Stimulated activated CD8-positive, alpha-beta memory T cell treated with anti-CD3 and anti-CD28 coated beads, Interleukin-12 subunit alpha, Interleukin-12 subunit beta, amount 100 ng/mL, for 4 hours (primary cell): ENCODE measurements at places on chromosomes 16 and 17.

GRCh38 chr16:56414366-56414765, 11.0 kb downstream of the AMFR start:
- no peak for DNase-seq

- DNase-seq, result no peak
Observed at GRCh38 chr16:77430787-77431585, 3.8 kb downstream of the ADAMTS18 start.

GRCh38 chr16:56610609-56611111, 2.3 kb downstream of the MT2A start:
- no peak for DNase-seq

DNA sequence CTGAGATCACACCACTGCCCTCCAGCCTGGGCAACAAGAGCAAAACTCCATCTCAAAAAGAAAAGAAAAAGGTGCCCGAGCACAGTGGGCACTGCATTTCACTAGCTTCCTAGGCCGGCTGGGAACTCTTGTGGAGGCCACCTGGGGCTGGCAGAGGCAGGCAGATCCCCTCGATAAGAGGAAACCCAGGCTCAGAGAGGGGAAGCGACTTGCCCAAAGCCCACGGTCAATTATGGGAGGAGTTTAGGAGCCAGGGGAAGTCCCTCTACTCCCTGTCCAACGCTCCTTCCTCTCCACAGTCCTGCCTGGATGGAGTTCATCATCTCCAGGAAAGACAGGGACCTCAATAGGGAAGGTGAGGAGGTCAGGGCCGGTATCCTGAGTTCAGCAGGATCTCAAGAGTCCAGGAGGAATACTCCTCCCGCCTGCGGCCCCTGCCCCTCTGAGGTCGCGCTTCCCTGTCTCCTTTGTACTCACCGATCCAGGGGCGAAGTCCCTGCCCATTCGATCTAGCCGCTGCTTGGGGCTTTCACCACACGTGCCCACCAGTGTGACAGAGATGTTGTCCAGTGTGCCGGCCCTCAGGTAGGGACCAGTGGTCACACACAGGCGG, 841 bp downstream of the ALOXE3 start:
- no peak for DNase-seq

- DNase-seq, result no peak
Observed at GRCh38 chr17:64147110-64148016, 17.4 kb upstream of the ERN1 start.

GRCh38 chr17:79045842-79046196, 21.9 kb downstream of the C1QTNF1 start:
- DNase-seq, result peak; percentile 25

DNA sequence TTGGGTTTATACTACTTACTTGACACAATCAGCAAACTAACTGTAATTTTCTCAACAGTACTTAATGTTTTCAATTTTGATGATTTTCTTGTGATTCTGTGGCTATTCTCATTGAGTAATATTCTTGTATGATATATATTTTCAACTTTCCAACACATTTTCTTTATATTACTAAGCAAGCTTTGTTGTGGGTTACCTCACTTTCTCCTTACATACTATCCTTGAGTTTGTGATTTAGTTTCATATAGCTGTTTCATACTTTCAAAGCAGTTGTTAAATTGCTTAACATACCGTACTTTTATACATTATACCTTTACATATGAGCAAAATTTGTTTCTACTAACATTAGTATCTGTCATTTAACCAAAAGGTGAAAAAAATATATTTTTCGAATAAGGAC, 197.1 kb downstream of the BCAS3 start:
- no peak for DNase-seq

DNA sequence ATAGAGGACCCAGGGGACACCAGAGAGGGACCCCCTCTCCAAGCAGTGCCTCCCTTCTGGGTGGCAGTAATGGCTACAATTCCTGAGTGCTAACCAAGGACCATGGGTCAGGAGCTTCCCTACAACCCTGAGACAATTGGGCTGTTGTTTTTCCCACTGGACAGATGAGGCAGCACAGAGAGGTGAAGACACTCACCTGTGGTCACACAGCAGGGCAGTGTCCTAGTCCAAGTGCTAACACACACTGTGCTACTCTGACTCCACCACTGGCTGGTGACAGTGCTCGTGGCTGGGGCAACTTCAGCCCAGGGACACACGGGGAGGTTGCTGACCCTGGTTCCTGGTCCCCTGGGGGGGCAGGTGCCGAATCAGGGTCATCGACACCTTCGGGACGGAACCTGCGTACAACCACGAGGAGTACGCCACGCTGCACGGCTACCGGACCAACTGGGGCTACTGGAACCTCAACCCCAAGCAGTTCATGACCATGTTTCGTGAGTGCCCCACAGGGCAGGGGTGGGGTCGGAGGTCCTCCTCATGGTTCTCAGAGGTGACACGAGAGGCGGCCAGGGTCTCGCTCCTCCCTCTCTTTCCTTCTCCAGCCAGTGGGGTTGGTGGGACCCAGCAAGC, 58.1 kb downstream of the MGAT5B start:
- DNase-seq, result no peak

DNA sequence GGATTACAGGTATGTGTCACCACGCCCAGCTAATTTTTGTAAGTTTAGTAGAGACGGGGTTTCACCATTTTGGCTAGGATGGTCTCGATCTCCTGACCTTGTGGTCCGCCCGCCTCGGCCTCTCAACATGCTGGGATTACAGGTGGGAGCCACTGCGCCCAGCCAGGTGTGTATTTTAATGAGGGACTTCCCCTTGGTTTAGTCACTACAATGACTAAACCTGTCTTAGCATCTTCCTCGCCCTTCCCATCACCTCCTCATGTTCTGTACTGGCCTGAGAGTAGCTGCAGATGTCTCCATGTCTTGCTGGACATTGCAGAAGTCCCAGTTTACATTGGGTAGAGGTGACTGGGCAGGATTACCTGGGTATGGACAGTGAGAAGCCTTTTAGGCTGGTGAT, 9.6 kb downstream of the SLC7A6 start:
- DNase-seq, result no peak

GRCh38 chr16:9238346-9238745, 146.9 kb downstream of the HAPSTR1 start:
- no peak for DNase-seq
